Stimulated activated CD4-positive, alpha-beta T cell treated with anti-CD3 and anti-CD28 coated beads, Interleukin-4, amount 100 ng/mL, for 48 hours (primary cell): ENCODE measurements at places on chromosomes 1 and 21.
A peak's percentile ranks its signal among the peaks of the same experiment; 100 is the strongest.

- DNase-seq: peak; percentile 32
Measured at GRCh38 chr1:45543581-45544417, 6.8 kb upstream of the AKR1A1 start.

DNA sequence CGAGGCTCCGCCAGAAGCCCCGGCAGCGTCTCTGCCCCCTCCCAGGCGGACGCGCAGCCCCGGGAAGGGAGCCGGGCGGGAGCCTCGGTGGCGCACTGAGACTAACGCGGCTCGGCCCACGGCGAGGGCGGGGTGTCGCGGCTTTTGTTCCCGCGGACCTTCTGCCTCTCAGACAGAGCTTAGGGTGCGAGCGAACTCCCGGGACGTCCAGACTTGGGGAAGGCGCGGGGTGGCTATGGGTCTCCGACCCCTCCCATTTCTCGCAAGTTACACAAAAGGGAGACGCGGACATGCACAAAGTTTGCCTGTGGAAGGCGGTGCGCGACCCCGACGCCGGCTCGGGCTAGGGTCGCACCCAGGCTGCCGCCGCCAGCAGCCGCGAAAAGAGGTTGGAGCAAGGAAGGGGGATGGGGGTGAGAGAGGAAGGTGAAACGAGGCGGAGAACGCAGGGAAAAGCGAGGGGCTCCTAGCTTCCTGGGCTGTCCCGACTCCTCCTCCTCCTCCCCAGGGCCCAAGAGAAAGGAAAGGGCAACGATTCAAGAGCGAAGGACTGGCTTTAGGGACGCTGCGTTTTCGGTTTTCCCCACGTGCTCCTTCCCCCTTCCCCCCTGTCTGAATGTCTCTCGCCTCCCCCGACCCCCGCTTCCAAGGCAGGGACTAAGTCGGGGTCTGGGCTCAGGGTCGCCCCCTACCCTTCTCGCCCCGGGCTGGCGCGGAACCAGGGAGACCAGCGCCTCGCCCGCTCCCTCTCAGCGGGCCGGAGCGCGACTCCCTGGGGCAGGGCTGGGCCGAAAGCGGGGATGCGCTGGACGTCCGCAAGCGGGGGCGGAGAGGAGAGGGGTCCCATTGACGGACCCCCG lies 729 bp downstream of the APP start:
- peak; percentile 38 for DNase-seq

- DNase-seq: no peak
Measured at GRCh38 chr1:157400766-157401165, 151.5 kb downstream of the FCRL5 start.

- no peak for DNase-seq
Measured at GRCh38 chr1:65002156-65002507, 35.8 kb upstream of the JAK1 start.

- DNase-seq: no peak
Measured at GRCh38 chr21:25682382-25682781, 43.3 kb downstream of the JAM2 start.
